T1000 (cell line): ENCODE measurements at places on chromosomes 7 and 10.

- DNase-seq = no peak
Measured at GRCh38 chr10:121559326-121560026, 38.8 kb downstream of the FGFR2 start.

GRCh38 chr10:132326925-132327324 is 5.1 kb upstream of the LRRC27 start:
- DNase-seq = no peak

DNA sequence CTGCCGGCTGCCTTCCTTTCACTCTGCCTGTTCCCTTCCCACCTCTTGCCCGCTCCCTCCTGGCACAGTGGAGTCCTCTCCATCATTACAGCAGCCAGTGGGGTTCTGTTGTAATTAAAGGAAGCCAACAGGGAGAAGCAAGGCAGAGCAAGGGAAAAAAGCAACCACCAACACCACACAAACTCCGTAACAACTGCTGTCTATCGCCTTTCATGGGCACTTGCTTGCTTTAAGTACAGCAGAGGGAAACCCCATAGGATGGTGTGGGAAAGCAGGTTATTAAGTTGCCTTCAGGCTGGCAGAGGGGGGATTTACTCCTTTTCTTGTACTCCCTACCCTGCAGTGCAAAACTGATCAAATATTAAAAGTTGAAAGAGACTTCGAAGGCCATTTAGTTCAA is 22.0 kb downstream of the SORCS3 start:
- no peak for DNase-seq

- DNase-seq = no peak
Measured at GRCh38 chr10:98257961-98258360, 10.0 kb downstream of the LOXL4 start.

GRCh38 chr10:113057948-113058522 is 108.0 kb downstream of the TCF7L2 start:
- DNase-seq = no peak

DNA sequence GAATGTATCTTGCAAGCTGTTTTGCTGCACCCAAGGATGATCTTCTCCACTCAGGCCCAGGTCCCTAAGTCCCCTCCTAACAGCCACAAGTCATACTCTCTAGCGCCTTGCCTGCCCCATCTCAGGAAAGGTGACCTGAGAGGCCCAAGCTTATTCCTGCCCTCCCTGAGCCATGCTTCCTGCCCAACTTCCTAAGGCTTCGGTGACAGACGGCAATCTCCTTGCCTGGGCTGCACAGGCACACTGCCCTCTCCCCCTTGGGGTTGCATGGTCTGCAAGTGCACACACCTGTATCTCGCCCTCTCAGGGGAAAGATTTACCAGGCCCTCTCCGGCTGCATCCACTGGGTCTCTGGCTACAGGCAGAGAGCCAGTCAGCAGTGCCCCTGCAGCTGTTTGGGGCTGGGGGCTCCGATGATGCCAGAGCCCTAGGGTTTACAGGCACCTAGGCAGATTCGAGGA is 771 bp upstream of the ADIRF start:
- no peak for DNase-seq

DNA sequence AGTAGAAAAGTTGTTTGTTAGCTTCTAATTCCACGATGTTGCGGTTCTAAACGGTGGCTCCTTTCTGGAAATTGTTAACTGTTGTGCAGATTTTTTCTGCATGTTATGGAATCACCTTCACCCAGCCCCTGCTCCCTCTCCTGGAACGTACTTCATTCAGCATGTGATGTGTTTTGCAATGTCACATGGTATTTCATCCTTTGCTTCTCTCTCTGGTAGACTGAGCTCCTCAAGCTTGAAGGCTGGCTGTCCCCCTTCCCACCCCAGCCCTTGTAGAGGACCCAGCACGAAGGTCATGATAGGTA is 4.4 kb downstream of the PPP2R2D start:
- no peak for DNase-seq

- DNase-seq = no peak
Measured at GRCh38 chr7:6271060-6271658, 1.3 kb downstream of the CYTH3 start.

DNA sequence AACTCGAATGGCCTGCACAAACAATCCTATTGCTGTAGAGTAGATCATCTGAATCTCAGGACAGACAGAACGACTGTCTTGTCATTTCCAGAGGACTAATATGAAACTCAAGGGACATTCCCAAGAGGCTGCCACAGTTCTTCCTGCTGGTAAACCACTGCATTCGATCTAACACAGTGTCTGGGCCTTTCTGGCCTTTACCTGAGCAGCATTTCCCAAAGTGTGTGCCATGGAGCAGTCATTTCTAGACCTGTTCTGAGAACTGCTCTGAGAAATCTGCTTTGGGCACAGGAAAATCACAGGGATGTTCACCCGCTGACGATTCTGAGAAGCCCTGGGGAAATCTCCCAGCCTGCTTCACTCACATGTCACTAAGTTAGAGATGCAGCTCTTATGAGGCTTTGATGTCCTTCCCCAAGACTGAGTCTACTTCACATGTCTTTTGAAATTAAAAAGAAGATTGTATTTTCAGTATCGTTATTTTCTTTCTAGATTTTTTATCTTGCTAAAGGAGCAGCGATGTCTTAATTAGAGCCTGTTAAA is 18.4 kb downstream of the GPNMB start:
- DNase-seq = no peak

- no peak for DNase-seq
Measured at GRCh38 chr7:80410081-80410480, 101.8 kb downstream of the GNAT3 start.

DNA sequence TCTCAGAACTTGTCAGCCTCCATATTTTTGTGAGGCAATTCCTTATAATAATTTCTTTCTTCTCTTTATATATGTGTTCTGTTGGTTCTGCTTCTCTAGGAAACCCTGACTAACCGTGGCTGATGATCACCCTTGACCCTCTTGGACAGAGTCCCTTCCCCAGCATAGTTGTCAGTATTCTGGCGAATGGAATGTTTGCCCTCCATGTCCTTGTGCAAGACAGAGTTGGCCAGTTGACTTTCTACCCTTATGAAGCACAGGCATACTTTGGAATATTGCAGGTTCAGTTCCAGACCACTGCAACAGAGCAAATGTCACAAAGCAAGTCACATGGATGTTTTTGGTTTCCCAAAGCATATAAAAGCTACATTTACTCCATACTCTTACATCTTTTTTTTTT is 297.7 kb upstream of the SHH start:
- DNase-seq = no peak

DNA sequence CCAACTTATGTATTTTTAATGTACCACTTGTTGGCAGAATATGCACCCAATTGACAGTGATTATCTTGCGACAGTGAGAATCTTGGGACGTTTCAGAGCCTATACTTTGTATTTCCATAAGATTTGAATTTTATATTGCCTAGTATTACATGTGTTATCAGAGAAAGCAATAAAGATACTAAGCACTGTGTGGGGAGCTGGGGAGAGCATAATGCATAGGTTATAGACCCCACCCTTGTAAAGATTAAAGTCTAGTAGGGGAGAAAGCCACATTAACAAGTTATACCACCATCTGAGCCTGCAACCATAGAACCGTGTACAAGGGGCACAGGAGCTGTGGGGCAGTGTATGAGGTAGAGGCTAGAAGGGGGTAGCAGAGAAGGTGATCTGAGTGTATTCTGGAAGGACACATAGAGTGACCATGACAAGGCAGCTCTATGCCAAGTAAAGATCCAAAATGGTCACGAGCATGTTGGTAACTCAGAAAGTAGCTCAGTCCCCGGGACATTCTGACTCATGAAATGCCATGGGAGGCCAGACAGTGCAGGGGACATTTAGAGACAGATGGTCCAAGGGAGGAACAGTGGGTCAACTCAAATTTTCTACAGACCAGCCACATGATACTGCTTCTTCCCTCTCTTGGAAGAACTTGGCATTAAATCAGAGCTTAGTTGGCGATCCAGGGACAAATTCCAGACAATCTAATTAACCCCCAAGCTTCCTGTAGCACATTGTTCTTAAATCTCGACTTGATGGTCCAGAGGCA is 84.5 kb downstream of the ADRA2A start:
- DNase-seq = no peak

GRCh38 chr7:127710635-127711034 is 58.6 kb downstream of the SND1 start:
- no peak for DNase-seq

- DNase-seq = no peak
Measured at GRCh38 chr7:139709485-139709884, 68.3 kb downstream of the HIPK2 start.

- DNase-seq = no peak
Measured at GRCh38 chr7:82078807-82079206, 309.0 kb upstream of the HGF start.

DNA sequence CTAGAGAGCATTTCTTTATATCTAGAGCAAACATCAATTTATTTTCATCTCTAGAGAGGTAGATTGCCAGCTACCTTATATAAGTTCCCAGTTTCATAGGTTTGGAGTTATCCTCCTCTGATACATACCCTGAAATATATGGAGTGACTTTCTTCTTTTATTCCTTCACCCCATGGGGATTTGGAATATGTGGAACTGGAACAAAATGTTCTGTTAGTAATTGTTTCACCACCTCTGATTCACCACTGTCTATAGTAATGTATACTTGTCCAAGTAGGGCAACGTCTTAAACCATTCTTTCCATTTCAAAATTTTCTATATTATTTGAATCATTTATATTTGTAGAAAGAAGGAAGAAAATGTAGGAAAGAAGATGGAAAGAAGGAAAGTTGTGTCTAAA is 511.2 kb upstream of the KCND2 start:
- no peak for DNase-seq

DNA sequence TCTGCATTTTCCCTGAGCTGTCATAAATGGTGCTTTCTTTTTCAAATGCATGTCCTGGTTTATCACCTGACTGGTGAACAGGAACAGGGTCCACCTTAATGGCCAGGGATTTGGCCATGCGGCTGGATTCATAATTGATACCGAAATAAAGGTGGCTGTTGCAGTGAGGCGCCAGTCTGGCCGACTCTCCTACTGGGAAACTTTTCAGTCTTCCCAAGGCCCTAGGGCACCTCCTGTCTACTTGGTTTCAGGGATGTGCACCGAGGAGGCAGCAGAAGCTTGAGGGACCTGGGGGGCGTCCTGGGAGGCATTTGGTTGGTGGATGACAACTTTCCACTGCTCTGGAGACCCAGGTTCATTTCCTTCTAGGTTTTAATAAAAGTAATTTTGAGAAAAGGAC is 46.4 kb upstream of the FIGNL1 start:
- no peak for DNase-seq

DNA sequence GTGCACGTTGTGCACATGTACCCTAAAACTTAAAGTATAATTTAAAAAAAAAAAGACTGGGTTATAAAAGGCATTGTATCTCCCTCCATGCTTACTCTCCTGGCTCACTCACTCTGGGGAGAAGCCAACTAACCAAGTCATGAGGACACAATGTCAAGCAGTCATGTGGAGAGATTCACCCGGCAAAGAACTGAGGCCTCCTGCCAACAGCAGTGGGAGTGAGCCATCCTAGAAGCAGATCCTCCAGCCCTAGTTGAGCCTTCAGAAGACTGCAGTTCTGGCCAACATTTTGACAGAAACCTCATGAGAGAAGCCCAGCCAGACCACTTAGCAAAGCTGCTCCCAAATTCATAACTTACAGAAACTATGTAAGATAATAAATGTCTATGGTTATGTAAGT is 521.7 kb upstream of the FZD8 start:
- DNase-seq = no peak

- DNase-seq = no peak
Measured at GRCh38 chr10:119491966-119492757, 50.4 kb downstream of the RGS10 start.

GRCh38 chr10:76784076-76784475 is 853.5 kb downstream of the KCNMA1 start:
- no peak for DNase-seq

DNA sequence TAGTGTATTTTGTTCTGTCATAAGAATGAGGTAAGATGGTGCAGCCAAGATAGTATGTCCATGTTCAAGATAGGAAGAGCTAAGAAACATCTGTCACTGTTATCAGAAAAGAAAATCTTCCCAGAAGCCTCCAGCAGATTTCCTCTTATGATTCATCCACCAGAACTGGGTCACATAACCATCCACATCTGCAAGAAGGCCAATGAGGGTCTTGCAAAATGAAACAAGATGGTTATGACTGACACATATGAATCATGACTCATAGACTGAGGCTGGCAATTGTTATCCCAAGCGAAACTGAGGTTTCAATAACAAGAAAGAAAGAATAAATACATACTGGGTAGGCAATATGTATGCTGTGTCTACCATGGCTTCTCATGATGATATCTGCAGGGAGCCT is 30.3 kb downstream of the CCNJ start:
- peak; percentile 8 for DNase-seq

DNA sequence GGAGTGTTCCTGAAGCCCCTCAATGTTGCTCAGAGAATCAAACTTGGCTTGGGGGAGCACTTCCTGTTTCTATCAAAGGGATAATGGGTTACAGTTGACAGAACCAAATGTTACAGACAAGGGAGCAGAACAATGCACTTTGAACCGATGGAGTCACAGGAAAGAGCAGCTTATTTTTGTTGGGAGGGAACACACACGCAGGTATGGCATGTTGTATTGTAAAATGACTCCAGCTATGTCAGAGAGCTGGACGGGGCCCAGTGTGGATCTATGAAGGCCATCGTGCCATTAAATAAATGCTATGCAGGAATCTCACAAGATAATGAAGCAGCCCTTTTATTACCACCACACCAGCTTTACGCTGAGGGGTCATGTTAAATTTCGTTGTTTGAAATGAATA is 35.1 kb downstream of the RHOBTB1 start:
- no peak for DNase-seq

DNA sequence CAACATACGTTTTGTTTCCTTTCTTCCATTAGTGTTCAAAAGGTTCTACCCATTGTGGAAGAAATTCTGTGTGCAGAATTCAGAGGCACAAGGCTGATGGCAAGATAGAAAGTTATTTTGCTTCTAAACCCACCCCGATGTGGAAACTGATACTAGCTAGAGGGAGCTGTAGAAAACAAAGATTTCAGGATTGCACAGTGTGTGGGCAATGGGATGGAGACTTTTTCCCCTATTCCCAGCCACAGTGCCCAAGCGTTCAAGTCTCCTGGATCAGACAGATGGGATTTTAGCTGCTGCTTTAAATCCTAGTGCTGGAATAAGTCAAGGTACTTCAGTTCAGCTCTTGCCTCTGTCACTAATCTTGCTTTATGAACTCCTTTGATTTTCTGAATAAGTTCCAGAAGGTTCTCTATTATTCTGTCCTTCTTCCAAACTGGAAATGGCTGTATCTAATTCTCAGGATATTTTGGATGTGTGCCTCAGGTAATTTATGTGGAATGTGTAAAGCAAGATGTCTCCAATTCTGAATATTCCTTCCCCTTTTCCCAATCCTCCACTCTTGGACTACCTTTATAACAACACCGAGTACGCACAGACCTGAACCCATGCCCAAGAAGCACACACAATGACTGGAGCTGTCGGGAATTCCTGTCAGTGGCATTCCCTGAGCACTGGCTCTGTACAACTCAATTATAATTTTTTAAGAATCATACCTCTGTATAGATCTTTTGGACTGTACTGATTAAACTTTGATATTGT is 473.0 kb downstream of the PLXDC2 start:
- no peak for DNase-seq
